Kidney (tissue), 22 donors: ENCODE measurements at places on chromosomes 6 and 20. TPM values are rescaled to one million over a fixed set of nuclear protein-coding genes. Genes with fewer than 3 reads are reported as not detected.

DNA sequence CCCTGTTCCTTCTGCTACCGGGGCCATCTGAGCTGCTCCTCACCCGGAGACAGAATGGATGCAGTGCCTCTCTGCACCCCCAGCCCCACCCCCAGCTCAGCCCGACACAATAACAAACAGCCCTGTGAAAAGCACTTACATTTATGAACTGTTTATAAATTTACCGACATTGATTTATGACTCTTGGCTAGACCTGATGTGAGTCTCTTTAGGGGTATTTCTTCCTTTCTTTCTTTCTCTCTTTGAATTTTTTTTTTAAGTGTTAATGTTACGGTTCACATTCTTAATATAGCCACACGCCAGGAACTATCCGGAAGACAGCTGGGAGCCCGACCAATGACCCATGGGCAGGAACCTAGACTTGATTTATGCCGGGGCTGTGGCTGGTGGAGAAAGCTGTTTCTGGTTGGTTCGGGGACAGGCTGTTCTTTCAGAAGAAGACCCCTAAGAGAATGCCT, 266.3 kb downstream of the CDC5L start:
- peak; percentile 84 for DNase-seq

DNA sequence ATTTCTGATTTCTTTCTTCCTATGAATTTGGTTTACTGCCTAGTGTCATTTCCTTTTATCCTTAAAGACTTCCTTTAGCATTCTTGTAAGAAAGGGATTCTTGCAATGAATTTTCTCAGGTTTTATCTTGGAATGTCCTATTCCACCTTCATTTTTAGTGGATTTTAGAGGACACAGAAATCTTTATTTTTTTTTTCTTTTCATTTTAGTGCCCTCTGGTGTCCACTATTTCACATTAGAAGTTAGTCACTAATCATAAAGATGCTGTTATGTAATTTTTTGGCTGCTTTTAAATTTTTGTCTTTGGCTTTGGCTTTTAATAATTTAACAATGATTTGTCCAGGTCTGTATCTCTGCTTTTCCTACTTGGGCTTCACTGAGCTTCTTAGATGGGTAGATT, 28.1 kb downstream of the LMBRD1 start:
- no peak for DNase-seq

DNA sequence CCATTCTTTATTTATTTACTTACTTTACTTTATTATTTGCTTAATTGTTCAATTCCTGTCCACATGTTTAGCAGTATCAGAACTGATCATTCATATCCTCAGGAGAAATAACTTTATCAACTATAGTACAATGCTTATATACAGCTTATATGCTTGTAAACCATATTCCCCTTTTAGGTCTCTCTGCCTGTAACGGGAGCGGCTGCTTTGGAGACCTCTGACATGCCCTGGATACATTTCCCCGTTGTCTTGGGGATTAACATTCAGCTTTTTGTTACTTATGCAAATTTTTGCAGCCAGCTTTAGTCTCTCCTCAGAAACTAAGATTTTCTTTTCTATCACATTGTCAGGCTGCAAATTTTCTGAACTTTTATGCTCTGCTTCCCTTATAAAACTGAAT, 17.6 kb upstream of the FUT9 start:
- no peak for DNase-seq

GRCh38 chr6:111952274-111952673, 79.0 kb upstream of the FYN start:
- DNase-seq: no peak

- DNase-seq: no peak
Measured at GRCh38 chr6:47700053-47700452, 1.7 kb downstream of the ADGRF4 start.

The SIRPB2 gene
- 0.86 TPM for polyA plus RNA-seq

DNA sequence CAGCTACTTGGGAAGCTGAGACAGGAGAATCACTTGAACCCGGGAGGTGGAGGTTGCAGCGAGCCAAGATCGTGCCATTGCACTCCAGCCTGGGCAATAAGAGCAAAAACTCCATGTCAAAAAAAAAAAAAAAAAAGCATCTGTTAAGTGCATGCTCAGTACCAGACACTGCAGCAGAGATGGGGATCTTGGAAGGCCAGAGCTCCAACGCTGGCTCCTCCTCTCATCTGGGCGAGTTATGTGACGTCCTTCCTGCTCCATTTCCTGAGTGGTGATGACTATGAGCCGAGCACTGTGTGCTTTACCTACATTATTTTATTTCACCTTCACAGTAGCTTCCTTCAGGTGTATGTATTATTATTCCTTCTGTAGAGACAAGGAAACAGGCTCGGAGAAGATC, 38.5 kb upstream of the CDH22 start:
- peak; percentile 2 for DNase-seq

DNA sequence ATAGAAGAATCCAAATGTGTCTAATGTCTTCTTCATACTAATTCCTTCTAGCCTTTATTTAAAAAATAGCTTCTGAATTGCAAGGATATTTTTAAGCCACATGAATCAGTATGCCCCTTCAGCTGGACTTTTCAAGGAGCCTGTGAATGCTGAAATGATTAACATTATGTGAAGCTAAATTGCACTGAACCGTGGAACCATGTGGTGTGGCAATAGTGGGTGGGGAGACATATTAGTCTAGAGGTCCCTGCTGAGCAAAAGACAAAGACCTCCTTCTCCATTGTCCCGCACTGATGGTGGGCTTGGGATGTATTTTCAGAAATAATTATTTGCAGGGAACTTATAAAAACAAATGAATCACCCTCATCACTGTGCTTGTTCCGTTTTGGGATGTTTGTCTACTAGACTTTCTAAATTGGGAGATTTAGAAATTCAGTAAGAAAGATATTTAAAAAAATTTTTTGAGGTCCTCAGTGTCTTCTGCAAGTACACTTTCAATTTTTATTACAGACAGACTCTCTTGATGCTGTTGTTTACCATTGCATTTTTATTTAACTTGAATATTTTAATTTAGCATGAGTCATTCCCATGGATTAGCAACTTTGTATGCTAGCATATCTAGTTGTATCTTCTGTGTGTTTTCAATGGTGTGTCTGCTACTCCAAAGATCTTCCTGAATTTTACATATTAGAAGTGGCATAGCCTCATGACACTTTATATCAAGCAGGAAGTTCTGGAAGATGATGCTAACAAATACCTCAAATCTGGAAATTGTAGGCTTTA, 238.1 kb downstream of the LAMA2 start:
- DNase-seq: no peak

The CGA gene
- 2.8 TPM for polyA plus RNA-seq

GRCh38 chr6:139239064-139239463, 52.7 kb downstream of the TXLNB start:
- DNase-seq: peak; percentile 62

- no peak for DNase-seq
Measured at GRCh38 chr6:144181639-144182038, 31.3 kb downstream of the STX11 start.

DNA sequence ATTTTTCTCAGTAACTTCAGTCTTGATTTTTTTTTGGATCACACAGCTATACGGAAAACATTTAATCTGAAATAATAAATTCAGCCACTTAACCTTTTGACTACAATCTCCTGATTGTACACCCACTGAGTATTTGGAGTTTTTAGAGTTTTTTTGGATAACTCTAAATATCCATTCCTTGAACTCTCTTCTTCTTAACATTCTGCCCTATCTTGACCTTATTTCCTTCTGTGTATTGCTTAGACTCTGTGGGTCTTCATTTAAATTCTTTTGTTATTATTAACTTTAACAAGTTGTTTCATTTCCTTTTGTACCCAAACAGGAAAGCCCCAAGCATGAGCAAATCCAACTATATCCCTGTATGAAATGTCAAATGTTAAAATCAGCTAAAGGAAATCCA, 170.2 kb upstream of the PTCHD4 start:
- DNase-seq: no peak

- no peak for DNase-seq
Measured at GRCh38 chr6:140095532-140095931, 721.1 kb upstream of the CITED2 start.

DNA sequence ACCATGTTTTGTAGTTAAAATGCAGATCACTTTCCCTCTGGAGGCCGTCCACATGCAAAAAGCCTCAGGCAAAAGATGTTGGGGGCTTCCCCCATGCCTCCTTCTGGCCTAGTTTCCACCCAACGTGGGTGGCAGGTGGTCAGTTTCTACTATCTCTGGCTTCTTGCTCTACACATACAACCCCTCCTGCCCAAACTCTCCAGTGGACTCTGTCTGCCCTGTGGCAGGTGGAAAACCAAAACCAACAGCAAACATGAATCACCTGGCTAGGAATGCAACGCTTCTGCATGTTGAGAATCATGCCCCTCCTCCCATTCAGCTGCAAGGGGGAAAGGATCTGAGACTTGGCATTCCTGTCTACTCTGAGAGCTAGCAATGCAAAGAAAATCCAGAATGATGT, 94.8 kb downstream of the MBOAT1 start:
- DNase-seq: peak; percentile 33

GRCh38 chr20:35087791-35088190, 4.8 kb downstream of the TRPC4AP start:
- no peak for DNase-seq

GRCh38 chr20:8667306-8667705, 401.6 kb upstream of the PLCB4 start:
- no peak for DNase-seq

- no peak for DNase-seq
Measured at GRCh38 chr6:33215271-33216116, 7.2 kb downstream of the RING1 start.

GRCh38 chr20:37501940-37502339, 19.1 kb upstream of the NNAT start:
- DNase-seq: no peak

- no peak for DNase-seq
Measured at GRCh38 chr6:44505751-44506150, 118.2 kb downstream of the CDC5L start.

DNA sequence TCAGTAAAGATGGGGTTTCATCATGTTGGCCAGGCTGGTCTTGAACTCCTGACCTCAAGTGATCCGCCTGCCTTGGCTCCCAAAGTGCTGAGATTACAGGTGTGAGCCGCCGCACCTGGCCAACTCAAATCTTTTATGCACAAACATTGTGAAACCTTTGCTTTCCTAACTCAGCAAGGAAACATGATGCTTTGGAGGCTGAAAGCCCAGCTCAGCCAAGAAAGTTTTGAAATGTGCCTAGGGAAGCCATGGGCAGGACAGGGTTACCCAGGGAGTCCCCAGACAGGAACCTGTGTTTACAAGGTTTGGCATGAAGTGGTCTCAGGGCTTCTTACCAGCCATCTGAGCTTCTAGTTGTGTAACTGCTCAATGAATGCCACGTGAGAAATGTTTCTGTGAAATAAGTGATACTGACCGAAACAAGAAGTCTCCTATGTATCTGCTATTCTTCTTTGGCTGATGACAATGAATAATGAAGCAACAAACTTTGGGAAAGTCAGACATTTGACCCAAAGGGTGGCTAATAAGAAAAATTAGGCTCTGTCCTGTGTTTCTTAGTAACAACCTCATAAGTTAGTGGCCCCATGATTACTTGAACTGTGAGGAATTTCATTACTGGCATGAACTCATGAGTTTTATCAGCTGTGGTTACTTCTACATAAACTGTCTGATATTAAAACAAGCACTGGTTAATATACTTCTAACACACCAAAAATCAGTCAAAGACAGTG, 163.5 kb downstream of the KIF6 start:
- DNase-seq: no peak

The GATA5 gene
- polyA plus RNA-seq: 6.9 TPM

- no peak for DNase-seq
Measured at GRCh38 chr6:128161263-128161662, 260.4 kb upstream of the THEMIS start.

The DEFB124 gene
- polyA plus RNA-seq: not detected

The KIF13A gene
- polyA plus RNA-seq: 12.6 TPM

The MRPS26 gene
- polyA plus RNA-seq: 109 TPM

The SIRPB1 gene
- polyA plus RNA-seq: 0.58 TPM

DNA sequence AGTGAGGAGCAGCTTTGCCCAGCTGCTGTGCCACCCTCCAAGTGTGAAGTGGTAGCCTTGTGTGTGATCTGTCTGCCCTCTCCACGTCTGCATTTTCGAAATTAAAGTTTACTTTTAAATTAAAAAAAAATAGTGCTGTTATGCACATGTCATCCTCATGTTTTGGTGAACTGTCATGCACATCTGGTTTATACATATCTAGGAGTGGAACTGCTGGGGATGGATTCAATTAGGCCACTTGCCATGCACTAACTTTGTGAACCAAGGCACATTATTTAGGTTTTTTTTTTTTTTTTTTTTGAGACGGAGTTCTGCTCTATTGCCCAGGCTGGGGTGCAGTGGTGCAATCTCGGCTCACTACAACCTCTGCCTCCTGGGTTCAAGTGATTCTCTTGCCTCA, 3.6 kb downstream of the GTSF1L start:
- DNase-seq: no peak

The PTCHD4 gene
- 0.24 TPM for polyA plus RNA-seq

The LY6G6D gene
- polyA plus RNA-seq: not detected

DNA sequence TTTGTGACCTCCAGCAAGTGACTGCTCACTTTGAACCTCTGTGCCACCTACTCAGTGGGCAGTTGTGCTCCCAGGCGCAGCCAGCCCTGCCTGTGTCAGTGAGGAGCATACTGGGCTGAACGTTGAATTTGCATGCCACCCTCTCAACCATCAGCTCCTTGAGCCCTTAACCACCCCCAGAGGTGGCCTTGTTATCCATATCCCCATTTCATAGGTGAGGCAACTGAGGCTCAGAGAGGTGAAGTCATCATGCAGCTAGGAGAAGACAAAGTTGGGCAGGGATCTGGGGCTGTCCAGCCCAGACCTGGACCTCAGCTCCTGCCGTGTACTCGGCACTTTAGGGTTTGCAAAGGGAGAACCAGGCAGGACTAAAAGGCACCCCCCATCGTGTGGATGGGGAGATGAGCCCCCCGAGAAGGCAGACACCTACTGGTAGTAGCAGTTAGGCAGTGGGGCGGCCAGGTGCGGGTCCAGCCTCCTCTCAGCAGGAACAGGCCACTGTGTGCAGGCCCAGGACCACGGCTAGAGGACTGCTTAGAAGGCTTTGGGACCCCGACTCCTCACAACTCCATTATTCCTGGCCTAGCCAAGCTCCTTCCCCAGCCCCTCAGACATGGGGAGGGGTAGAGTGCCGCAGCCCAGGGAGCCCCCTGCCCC, 100.8 kb upstream of the MYL9 start:
- no peak for DNase-seq

GRCh38 chr6:87164506-87164905, 9.1 kb downstream of the ZNF292 start:
- no peak for DNase-seq

GRCh38 chr20:37263686-37264085, 2.1 kb upstream of the GHRH start:
- no peak for DNase-seq

DNA sequence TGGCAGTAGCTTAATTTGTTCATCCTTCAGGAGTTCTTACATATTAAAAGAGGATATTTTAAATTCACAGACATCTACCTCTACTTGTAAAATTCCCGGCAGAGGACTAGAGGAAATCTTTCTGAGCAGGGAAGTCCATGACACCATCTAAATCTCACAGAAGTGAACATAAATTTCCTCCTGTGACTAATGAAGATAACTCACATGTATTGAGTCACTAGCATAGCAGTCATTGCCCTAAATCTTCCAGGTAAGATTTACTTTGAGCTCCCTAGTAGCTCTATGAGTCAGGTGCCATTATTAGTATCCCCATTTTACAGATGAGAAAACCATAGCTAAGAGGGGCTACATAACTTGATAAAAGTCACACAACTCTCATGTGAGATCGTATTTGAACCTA, 1058.6 kb upstream of the FLRT3 start:
- DNase-seq: no peak
